ENCODE measurements at places on chromosomes 11 and 22. TPM values are rescaled to one million over a fixed set of nuclear protein-coding genes. Genes with fewer than 3 reads are reported as not detected.

Gene USP2
- 1.4 TPM for total RNA-seq

Gene SMTNL1
- not detected for total RNA-seq

Gene KRTAP5-7
- total RNA-seq, result not detected

Gene ROBO4
- total RNA-seq, result not detected

Gene SLC22A25
- not detected for total RNA-seq

Gene BIRC3
- 135 TPM for total RNA-seq

Gene ALDH3B2
- total RNA-seq, result not detected

Gene ART1
- total RNA-seq, result not detected

DNA sequence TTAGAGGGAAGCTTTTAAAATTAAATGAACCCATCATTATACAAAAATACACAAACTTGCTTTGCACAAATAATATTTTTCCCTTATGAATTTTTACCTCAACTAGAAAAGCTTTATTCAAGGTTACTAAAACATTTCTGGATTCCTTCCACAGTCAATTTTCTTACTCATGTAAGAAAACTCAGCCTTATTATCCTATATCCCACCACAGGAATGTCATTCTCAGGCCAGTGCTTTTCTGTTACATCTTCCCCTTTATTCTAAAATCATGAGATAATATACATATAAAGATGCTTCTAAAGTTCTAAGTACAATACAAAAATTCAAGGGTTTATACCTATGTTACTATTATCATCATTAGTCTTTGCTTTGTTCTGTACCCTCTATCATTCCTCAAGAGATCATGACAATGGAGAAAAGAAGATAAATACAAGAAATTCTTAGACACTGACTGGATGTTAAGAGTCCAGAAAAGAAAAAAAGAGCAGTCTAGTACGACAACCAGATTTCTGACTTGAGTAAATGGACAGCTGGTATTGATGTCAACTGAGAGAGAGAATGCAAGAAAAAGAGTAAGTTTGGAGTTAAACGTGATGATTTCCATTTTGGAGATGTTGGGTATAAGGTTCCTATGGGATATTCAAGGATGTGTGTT lies 60.3 kb downstream of the MTMR2 start:
- no peak overlapping the region for H3K27ac ChIP-seq
- no peaks in the 10 kb centered on the region for H3K4me1 ChIP-seq
- no peak for DNase-seq
- H3K36me3 ChIP-seq, result peaks cover 14% of the 10 kb centered on the region
- H3K27me3 ChIP-seq, result no peaks in the 10 kb centered on the region

DNA sequence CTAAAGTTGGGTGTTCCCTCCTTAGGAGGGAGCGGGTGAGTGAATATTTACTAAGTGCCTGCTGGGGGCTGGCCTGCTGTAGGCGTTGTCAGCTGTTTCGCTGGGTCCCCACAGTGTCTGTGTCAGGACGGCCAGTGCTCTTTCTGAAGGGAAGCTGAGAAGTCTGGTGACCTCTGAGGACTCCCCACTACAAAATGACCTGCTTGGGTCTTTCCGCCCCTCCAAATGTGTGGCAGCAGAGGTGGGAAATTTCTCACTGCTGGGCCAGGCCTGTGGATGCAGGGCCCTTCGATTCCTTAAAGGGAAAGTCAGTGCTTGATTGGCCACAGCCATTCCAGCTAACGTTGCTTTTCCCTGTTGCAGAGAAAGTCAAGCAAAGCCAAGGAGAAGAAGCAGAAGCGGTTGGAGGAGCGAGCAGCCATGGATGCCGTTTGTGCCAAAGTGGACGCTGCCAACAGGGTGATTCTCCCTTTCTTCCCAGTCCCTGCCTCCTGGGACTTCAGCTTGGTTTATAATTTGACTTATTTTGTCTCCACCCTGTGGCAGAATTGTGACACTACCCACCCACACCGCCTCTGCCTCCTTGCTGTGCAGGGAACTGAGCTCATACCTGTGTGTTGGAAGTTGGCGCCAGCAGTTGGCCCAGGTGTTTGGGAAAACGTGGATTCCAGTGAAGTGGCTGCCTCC lies 6.8 kb downstream of the NAA40 start:
- H3K4me3 ChIP-seq, result no peak overlapping the region
- no peaks in the 10 kb centered on the region for H3K27me3 ChIP-seq
- peaks cover 5% of the 10 kb centered on the region for H3K4me1 ChIP-seq

- no peak overlapping the region for H3K4me3 ChIP-seq
- H3K4me1 ChIP-seq, result no peaks in the 10 kb centered on the region
- DNase-seq, result no peak
- peaks cover 6% of the 10 kb centered on the region for H3K36me3 ChIP-seq
- H3K27me3 ChIP-seq, result no peaks in the 10 kb centered on the region
- H3K27ac ChIP-seq, result no peak overlapping the region
Measured at GRCh38 chr11:78379039-78379670, 38.5 kb downstream of the GAB2 start.

DNA sequence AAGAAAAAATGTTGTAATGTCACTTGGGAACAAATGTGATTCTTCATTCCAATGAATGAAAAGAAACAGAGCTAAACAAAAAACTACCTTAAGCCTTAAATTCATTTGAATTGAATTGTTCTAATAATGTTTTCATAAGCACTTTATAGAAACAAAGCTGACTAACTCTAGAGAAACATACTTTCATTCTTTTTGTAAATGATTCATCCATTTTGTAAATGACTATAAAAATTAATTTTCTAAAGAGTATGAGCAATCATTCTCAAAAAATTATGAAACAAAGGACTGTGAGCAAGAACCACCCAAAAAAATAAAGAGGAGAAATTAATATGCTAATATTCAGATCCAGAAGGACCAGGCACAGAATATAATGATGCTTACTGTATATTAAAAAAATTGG lies 986.5 kb upstream of the CHORDC1 start:
- H3K4me3 ChIP-seq, result no peak overlapping the region
- H3K36me3 ChIP-seq, result no peaks in the 10 kb centered on the region
- no peak overlapping the region for H3K27ac ChIP-seq
- no peaks in the 10 kb centered on the region for H3K4me1 ChIP-seq
- DNase-seq, result no peak

GRCh38 chr22:26797910-26798309 lies 140.5 kb downstream of the MIAT start:
- no peak for DNase-seq
- no peaks in the 10 kb centered on the region for H3K4me1 ChIP-seq
- no peaks in the 10 kb centered on the region for H3K27me3 ChIP-seq

- H3K4me3 ChIP-seq, result no peak overlapping the region
- H3K27me3 ChIP-seq, result peaks cover 1% of the 10 kb centered on the region
- DNase-seq, result no peak
- no peaks in the 10 kb centered on the region for H3K4me1 ChIP-seq
- H3K36me3 ChIP-seq, result no peaks in the 10 kb centered on the region
Measured at GRCh38 chr11:70097783-70098563, 19.9 kb downstream of the ANO1 start.

- no peaks in the 10 kb centered on the region for H3K27me3 ChIP-seq
- no peak for DNase-seq
Measured at GRCh38 chr11:122920579-122920978, 38.0 kb downstream of the JHY start.

DNA sequence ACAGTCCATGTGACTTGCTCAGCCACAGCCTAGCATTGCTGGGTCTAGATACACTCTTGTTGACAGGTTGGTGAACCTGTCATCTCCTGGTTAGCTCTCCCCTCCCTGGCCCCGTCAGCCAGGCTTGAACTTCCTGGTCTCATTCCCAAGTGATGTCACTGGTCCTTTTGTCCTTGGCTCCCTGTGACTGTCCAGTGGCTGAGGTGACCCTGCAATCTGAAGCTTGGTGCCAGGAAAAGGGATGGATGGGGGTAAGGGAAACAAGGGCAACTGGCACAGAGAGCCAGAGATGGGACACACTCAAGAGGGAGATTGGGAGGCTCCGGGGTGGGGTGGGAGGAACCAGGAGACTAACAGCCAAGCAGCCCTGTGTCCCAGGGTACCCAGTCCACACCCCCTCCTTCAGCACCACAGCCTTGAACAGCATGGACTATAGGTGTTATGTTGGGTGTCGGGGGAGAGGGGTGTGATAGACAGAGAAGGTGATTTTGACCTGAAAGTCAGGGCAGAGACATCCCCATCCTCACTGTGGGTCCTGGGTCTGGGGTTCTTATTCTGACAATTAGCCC lies 63.8 kb upstream of the THY1 start:
- H3K36me3 ChIP-seq, result no peaks in the 10 kb centered on the region
- DNase-seq, result peak; percentile 4
- H3K27me3 ChIP-seq, result peaks cover 17% of the 10 kb centered on the region

DNA sequence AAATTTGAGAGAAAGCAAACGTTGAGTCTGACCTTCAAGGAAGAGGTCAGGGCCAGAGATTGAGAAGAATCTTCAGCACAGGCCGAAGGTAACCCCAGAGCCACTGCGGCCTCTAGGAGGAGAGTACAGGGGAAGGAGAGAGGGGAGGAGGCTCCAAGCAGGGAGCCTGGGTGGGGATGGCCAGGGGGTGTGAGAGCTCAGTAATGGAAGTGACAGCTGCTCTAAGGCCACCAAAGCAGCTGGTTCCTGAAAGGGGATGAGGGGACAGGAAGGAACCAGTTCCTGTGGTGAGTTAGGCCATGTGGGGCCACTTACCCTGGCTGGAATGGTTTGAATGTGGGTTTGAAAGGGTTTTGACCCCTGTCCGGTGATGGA lies 46.1 kb downstream of the PISD start:
- H3K36me3 ChIP-seq, result peaks cover 42% of the 10 kb centered on the region
- H3K27ac ChIP-seq, result peak overlapping the region; percentile 69
- H3K4me3 ChIP-seq, result no peak overlapping the region
- H3K27me3 ChIP-seq, result no peaks in the 10 kb centered on the region
- no peak for DNase-seq
- H3K4me1 ChIP-seq, result peaks cover 25% of the 10 kb centered on the region

DNA sequence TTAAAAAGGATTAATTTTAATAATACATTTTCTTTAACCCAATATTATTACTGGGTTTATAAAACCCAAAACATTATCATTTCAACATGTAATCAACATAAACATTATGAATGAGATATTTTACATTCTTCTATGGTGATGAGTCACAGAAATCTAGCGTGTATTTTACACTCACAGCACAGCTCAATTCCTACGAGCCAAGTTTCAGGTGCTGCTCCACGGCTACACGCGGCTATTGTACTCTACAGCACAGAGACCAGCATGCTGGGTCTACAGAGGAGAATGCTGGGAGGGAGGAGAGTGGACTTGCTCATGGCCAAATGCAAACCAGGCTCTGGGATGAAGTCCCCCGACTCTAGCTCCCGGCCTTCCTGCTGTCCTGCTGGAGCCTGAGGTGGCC lies 72.0 kb upstream of the LMO1 start:
- peaks cover 5% of the 10 kb centered on the region for H3K27me3 ChIP-seq
- H3K27ac ChIP-seq, result no peak overlapping the region
- no peaks in the 10 kb centered on the region for H3K4me1 ChIP-seq

DNA sequence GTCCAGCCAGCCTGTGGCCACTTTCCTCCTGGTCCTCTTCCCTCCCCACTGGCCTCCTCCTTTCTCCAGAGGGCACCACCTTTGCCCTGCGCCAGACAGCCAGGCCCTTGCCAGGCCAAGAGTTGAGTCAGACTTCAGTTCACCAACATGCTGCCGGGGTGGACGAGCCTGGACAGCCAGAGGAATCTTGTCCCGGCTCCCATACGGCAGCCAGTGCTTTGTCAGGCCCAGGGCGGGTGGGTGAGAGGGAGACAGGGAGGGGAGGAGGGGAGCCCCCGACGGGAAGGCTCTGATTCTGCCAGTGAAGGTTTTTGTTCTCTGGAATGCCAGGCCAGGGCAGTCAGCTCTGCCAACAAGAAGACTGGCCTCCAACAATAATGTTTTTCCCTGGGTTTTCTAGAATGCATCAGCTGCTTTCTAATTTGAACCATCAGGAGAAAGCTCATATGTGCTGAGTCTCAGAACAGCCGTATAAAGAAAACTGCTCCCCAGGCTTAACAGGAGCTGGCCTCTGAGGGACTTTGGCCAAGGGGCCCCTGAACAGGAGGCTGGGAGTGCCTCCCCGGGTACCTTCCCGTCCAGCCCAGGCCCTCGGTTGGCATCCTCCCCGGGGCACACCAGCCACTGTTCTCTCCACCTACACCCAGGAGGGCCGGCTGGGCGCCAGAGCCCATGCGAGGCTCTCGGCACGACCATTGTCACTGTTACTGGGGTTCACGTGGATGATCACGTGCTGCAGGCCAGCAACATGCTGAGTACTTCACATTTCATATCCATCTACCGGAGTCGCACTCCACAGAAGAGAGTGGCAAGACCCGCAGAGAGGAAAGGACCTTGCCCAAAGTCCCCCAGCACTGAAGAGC lies 28.6 kb downstream of the LIF start:
- no peak overlapping the region for H3K27ac ChIP-seq
- peaks cover 44% of the 10 kb centered on the region for H3K4me1 ChIP-seq
- H3K27me3 ChIP-seq, result no peaks in the 10 kb centered on the region
- no peaks in the 10 kb centered on the region for H3K36me3 ChIP-seq
- no peak for DNase-seq
- H3K4me3 ChIP-seq, result no peak overlapping the region

DNA sequence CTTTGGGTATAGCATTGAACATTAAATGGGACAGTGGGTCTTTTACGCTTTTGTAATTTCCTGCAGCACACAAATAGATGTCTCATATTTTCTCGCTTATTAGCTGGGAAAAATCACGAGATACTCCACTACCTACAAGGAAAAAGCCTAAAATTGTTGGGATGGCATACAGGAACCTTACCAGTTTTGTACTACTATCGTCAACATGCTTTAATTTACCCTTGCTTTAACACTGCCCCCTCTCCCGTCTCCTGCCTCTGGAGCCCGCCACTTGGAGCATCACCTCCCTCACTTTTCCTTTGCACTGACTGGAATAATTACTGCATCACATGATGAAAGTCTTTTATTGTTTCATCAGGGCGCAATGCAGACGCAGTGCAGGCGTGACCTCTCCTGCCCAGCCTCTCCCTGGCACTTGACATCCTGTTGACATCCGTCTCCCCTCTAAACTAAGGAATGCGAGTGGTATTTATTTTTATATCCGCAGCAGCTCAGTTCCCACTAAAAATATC lies 1.0 kb upstream of the FNBP4 start:
- H3K27ac ChIP-seq, result peak overlapping the region; percentile 100
- no peaks in the 10 kb centered on the region for H3K27me3 ChIP-seq
- H3K4me1 ChIP-seq, result peaks cover 18% of the 10 kb centered on the region

DNA sequence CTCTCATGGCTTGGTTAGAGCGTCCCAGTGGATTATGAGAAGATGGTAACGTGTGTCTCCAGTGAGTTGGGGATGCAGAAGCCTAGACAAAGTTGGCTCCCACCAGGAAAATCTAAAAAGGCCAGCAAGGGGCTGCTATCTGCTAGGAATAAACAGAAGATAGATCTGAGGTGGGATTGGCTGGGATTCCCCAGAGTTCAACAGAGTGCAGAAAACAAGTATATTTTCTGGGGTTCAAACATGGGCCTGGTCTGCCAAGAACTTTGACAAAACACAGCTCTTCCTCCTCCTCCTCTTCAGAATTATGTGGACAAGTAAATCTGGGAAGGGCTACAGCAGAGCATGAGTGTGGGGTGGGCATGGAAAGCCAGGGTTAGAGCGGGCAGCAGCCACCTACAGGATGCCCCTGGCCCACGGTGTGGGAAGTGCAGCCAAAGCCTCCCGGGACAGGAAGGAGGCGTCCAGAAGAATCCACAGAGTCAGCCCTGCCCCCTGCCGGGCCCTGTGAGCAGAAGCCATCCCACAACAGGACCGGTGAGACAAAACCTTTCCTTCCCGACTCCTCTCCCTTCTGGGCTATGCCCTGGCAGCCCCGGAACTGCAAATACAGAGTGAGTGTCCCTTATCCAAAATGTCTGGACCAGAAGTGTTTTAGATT lies 67.1 kb downstream of the CD82 start:
- no peaks in the 10 kb centered on the region for H3K36me3 ChIP-seq
- H3K4me3 ChIP-seq, result no peak overlapping the region
- H3K4me1 ChIP-seq, result peaks cover 8% of the 10 kb centered on the region
- H3K27me3 ChIP-seq, result peaks cover 4% of the 10 kb centered on the region
- DNase-seq, result peak; percentile 67
- H3K27ac ChIP-seq, result no peak overlapping the region

- no peak for DNase-seq
- peaks cover 17% of the 10 kb centered on the region for H3K27me3 ChIP-seq
- no peak overlapping the region for H3K4me3 ChIP-seq
- H3K4me1 ChIP-seq, result peaks cover 3% of the 10 kb centered on the region
- H3K27ac ChIP-seq, result no peak overlapping the region
Measured at GRCh38 chr22:35605851-35606481, 11.2 kb downstream of the MB start.

Measured in activated CD4-positive, alpha-beta memory T cell treated with anti-CD3 and anti-CD28 coated beads for 36 hours (primary cell).